ENCODE measurements at places on chromosomes 12 and 14. TPM values are rescaled to one million over a fixed set of nuclear protein-coding genes. Genes with fewer than 3 reads are reported as not detected.

- no peaks in the 10 kb centered on the region for H3K36me3 ChIP-seq
- H3K27ac ChIP-seq, result no peak overlapping the region
- peaks cover 10% of the 10 kb centered on the region for H3K4me1 ChIP-seq
- peak; percentile 16 for DNase-seq
- no peaks in the 10 kb centered on the region for H3K27me3 ChIP-seq
- no peak overlapping the region for H3K4me3 ChIP-seq
Measured at GRCh38 chr14:37668646-37669045, 73.2 kb downstream of the TTC6 start.

GRCh38 chr12:68601767-68602166 lies 8.9 kb upstream of the RAP1B start:
- H3K4me1 ChIP-seq, result no peaks in the 10 kb centered on the region
- no peak overlapping the region for H3K27ac ChIP-seq
- no peak for DNase-seq
- H3K36me3 ChIP-seq, result no peaks in the 10 kb centered on the region
- no peaks in the 10 kb centered on the region for H3K27me3 ChIP-seq
- no peak overlapping the region for H3K4me3 ChIP-seq

GRCh38 chr12:6822426-6823135 lies 960 bp downstream of the GPR162 start:
- H3K27ac ChIP-seq, result no peak overlapping the region
- peaks cover 76% of the 10 kb centered on the region for H3K27me3 ChIP-seq
- H3K36me3 ChIP-seq, result no peaks in the 10 kb centered on the region
- no peak overlapping the region for H3K4me3 ChIP-seq
- DNase-seq, result no peak

- H3K36me3 ChIP-seq, result no peaks in the 10 kb centered on the region
- H3K27me3 ChIP-seq, result no peaks in the 10 kb centered on the region
- no peak overlapping the region for H3K27ac ChIP-seq
- no peak overlapping the region for H3K4me3 ChIP-seq
Measured at GRCh38 chr12:93461503-93461902, 5.8 kb upstream of the MRPL42 start.

DNA sequence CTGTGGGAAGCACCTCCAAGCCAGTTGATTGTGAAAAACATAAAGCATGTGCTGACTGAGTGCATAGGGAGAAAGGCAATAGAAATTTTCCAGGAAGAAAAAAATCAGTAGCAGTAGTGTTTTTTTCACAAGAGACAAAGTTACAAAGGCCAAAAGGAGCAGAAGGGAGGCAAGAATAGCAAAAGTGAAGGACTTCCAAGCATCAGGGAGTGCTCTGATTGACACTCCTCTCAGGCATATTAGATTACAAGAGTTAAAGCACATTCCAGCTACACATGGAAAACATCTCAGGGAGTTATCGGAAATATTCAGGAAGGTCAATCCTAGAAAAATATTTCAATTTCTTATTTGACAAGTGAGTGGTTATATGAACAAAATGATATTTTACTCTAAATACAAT lies 508.0 kb downstream of the MDGA2 start:
- DNase-seq, result no peak
- H3K27ac ChIP-seq, result no peak overlapping the region
- peaks cover 11% of the 10 kb centered on the region for H3K27me3 ChIP-seq

DNA sequence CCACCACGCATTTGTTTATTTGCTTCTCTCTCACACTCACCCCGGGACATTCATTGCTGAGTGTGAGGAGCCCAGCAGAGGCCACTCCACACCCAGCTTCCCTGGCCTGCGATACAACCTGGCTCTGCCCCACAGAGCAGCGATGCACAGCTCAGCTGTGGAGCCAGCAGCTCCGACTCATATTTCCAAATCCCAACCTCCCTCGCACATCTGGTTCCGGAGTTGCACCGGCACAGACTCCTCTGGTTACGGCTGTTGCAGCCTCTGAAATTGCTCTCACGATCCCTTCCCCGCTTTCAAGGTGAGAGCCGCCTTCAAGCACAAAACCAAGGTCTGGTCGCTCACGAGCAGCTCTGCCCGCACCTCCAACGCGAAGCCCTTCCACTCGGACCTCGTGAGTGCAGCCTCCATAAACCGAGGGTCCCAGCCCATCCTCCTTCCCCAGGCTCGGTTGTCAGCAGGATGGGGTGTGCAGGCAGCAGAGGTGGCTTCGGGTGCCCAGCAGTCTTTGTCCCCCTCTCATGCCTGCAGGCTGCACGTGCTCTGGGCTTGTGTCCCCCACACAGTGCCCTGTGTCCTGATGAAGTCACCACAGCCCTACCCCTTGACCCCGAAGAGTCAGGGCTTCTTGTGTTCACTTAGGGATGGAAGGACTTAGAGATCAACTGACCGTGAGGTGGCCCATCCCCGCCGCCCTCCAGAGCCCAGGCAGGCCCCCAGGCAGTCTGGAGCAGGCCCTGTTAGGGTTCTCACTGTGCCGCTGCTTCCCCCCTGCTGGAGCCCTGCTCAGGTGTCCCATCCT lies 184.3 kb downstream of the ADGRD1 start:
- no peak overlapping the region for H3K4me3 ChIP-seq
- H3K36me3 ChIP-seq, result no peaks in the 10 kb centered on the region
- H3K27ac ChIP-seq, result no peak overlapping the region
- DNase-seq, result no peak
- H3K4me1 ChIP-seq, result peaks cover 8% of the 10 kb centered on the region
- peaks cover 14% of the 10 kb centered on the region for H3K27me3 ChIP-seq

- DNase-seq, result no peak
- no peaks in the 10 kb centered on the region for H3K36me3 ChIP-seq
- no peaks in the 10 kb centered on the region for H3K27me3 ChIP-seq
- H3K27ac ChIP-seq, result no peak overlapping the region
Measured at GRCh38 chr14:97442363-97442762, 645.2 kb downstream of the VRK1 start.

The LMNTD1 gene
- total RNA-seq, result not detected

The LGMN gene
- 20.0 TPM for total RNA-seq

Measured in MCF 10A (cell line).